Activated T-helper 1 cell treated with anti-CD3 and anti-CD28 coated beads, Interleukin-12 subunit alpha, Interleukin-12 subunit beta, Interleukin-2, Interleukin-4 antibody, amounts not matched to agents 30 ng/mL and 10 ng/mL and 1 ng/mL, durations not matched to agents 14 hours and 24 hours and 36 hours (primary cell): ENCODE measurements at places on chromosomes 13 and 19. TPM values are rescaled to one million over a fixed set of nuclear protein-coding genes. Genes with fewer than 3 reads are reported as not detected.

Gene TEX26
- total RNA-seq: not detected in 2 replicates

Gene ZNF256
- total RNA-seq: 2.5 and 3.4 TPM in 2 replicates

Gene ZNF557
- total RNA-seq: 12.2 and 13.3 TPM in 2 replicates

Gene ZNF585A
- 1.2 and 2.6 TPM in 2 replicates for total RNA-seq

Gene APOC1
- total RNA-seq: 1.2 TPM in 1 of 2 replicates, not detected in the other

Gene IL12RB1
- 44.5 and 47.5 TPM in 2 replicates for total RNA-seq

Gene COL4A2
- 0.10 TPM in 1 of 2 replicates, not detected in the other for total RNA-seq

Gene APC2
- 0.16 and 0.17 TPM in 2 replicates for total RNA-seq

Gene PSG2
- total RNA-seq: not detected in 2 replicates

Gene PRR12
- 32.3 and 34.2 TPM in 2 replicates for total RNA-seq

Gene UBE2L5
- not detected in 2 replicates for total RNA-seq

Gene MIA
- 0.91 TPM in 1 of 2 replicates, not detected in the other for total RNA-seq

Gene NAPA
- total RNA-seq: 66.4 and 68.7 TPM in 2 replicates

Gene RAB20
- 1.1 and 1.5 TPM in 2 replicates for total RNA-seq

Gene NAPSA
- 15.8 and 16.4 TPM in 2 replicates for total RNA-seq

Gene LGALS14
- total RNA-seq: 0.56 TPM in 1 of 2 replicates, not detected in the other

Gene ZNF541
- total RNA-seq: 0.05 and 0.39 TPM in 2 replicates

Gene OR7D2
- 0.44 TPM in 2 replicates for total RNA-seq

Gene LYPD5
- 0.29 TPM in 1 of 2 replicates, not detected in the other for total RNA-seq

Gene USHBP1
- 0.10 and 0.26 TPM in 2 replicates for total RNA-seq

Gene ZNF776
- 6.8 and 6.9 TPM in 2 replicates for total RNA-seq

Gene SGCG
- not detected in 2 replicates for total RNA-seq

Gene MEIOSIN
- not detected in 2 replicates for total RNA-seq

Gene PRR36
- 0.05 and 0.17 TPM in 2 replicates for total RNA-seq

Gene FLT3LG
- total RNA-seq: 58.4 and 65.4 TPM in 2 replicates

Gene CCNA1
- total RNA-seq: 1.5 and 1.6 TPM in 2 replicates

Gene LRG1
- total RNA-seq: 0.27 and 0.39 TPM in 2 replicates

Gene RYR1
- 2.6 and 3.8 TPM in 2 replicates for total RNA-seq

Gene EXOC3L2
- not detected in 2 replicates for total RNA-seq

Gene SLC25A42
- total RNA-seq: 7.8 and 10.8 TPM in 2 replicates

Gene PABPC3
- total RNA-seq: 0.34 TPM in 2 replicates

Gene CHST8
- total RNA-seq: not detected in 2 replicates

Gene EID2
- total RNA-seq: 17.0 and 17.6 TPM in 2 replicates

Gene STOML3
- not detected in 2 replicates for total RNA-seq

Gene PEG3
- not detected in 2 replicates for total RNA-seq

Gene KASH5
- 0.15 TPM in 1 of 2 replicates, not detected in the other for total RNA-seq

Gene KLK11
- total RNA-seq: not detected in 2 replicates

Gene C19orf38
- 4.0 and 5.6 TPM in 2 replicates for total RNA-seq

Gene HAUS8
- total RNA-seq: 32.8 and 34.9 TPM in 2 replicates

Gene TMIGD2
- total RNA-seq: 11.0 and 13.2 TPM in 2 replicates

Gene CEACAM8
- total RNA-seq: not detected in 2 replicates

Gene GPATCH1
- total RNA-seq: 11.1 and 13.5 TPM in 2 replicates

Gene SYNGR4
- total RNA-seq: 0.61 TPM in 1 of 2 replicates, not detected in the other

Gene LSM14A
- total RNA-seq: 118 and 121 TPM in 2 replicates

Gene C3
- total RNA-seq: 6.1 and 7.2 TPM in 2 replicates

Gene ECSIT
- total RNA-seq: 37.3 and 38.8 TPM in 2 replicates

Gene ARGLU1
- total RNA-seq: 89.8 and 91.5 TPM in 2 replicates

Gene CGB1
- total RNA-seq: not detected in 2 replicates

Gene SPATA13
- total RNA-seq: 56.2 and 56.3 TPM in 2 replicates
